Keratinocyte (primary cell): ENCODE measurements at places on chromosomes 6 and 20. TPM values are rescaled to one million over a fixed set of nuclear protein-coding genes. Genes with fewer than 3 reads are reported as not detected.

The MMP24 gene
- 0.01 TPM in 2 of 3 replicates, not detected in the other for polyA plus RNA-seq

The XKR7 gene
- not detected in 3 replicates for polyA plus RNA-seq

The TCP11 gene
- not detected in 3 replicates for polyA plus RNA-seq

The HACE1 gene
- polyA plus RNA-seq, result 4.3 to 7.4 TPM (median 6.1 TPM) in 3 replicates

The BPIFA1 gene
- not detected in 3 replicates for polyA plus RNA-seq

The TFAP2D gene
- not detected in 3 replicates for polyA plus RNA-seq

The C6orf58 gene
- 0.06 to 0.10 TPM in 2 of 3 replicates, not detected in the other for polyA plus RNA-seq

DNA sequence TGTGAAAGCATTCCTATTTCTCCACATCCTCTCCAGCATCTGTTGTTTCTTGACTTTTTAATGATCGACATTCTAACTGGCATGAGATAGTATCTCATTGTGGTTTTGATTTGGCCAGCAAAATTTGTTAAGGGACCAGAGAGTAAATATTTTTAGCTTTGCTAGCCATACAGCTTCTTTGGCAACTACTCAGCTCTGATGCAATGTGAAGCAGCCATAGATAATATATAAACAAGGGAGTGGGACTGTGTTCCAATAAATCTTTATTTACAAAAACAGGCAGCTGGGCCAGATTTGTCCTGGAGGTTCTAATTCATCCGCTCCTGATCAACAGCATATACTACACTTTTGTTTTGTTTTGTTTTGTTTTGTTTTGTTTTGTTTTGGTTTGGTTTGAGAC lies 202.9 kb downstream of the ZNF217 start:
- H3K27ac ChIP-seq, result no peak overlapping the region
- H3K36me3 ChIP-seq, result no peaks in the 10 kb centered on the region
- H3K27me3 ChIP-seq, result no peaks in the 10 kb centered on the region
- H3K4me3 ChIP-seq, result no peak overlapping the region

GRCh38 chr20:24617757-24618450 lies 148.5 kb downstream of the SYNDIG1 start:
- H3K27ac ChIP-seq, result no peak overlapping the region
- no peak for DNase-seq
- H3K4me3 ChIP-seq, result no peak overlapping the region
- no peaks in the 10 kb centered on the region for H3K4me1 ChIP-seq
- no peaks in the 10 kb centered on the region for H3K27me3 ChIP-seq

DNA sequence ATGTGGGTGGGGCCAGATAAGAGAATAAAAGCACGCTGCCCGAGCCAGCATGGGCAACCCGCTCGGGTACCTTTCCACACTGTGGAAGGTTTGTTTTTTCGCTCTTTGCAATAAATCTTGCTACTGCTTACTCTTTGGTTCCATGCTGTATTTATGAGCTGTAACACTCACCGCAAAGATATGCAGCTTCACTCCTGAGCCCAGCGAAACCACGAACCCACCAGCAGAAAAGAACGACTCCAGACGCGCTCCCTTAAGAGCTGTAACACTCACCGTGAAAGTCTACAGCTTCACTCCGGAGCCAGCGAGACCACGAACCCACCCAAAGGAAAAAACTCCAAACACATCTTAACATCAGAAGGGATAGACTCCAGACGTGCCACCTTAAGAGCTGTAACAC lies 76.7 kb downstream of the TFAP2A start:
- H3K27ac ChIP-seq, result no peak overlapping the region
- no peak overlapping the region for H3K4me3 ChIP-seq
- no peaks in the 10 kb centered on the region for H3K27me3 ChIP-seq
- DNase-seq, result no peak
- H3K4me1 ChIP-seq, result no peaks in the 10 kb centered on the region

- peaks cover 14% of the 10 kb centered on the region for H3K36me3 ChIP-seq
- no peak overlapping the region for H3K4me3 ChIP-seq
- no peak overlapping the region for H3K27ac ChIP-seq
- H3K4me1 ChIP-seq, result no peaks in the 10 kb centered on the region
- no peak for DNase-seq
These were observed 70.5 kb downstream of the CDS2 start for GRCh38 chr20:5197270-5197827.

DNA sequence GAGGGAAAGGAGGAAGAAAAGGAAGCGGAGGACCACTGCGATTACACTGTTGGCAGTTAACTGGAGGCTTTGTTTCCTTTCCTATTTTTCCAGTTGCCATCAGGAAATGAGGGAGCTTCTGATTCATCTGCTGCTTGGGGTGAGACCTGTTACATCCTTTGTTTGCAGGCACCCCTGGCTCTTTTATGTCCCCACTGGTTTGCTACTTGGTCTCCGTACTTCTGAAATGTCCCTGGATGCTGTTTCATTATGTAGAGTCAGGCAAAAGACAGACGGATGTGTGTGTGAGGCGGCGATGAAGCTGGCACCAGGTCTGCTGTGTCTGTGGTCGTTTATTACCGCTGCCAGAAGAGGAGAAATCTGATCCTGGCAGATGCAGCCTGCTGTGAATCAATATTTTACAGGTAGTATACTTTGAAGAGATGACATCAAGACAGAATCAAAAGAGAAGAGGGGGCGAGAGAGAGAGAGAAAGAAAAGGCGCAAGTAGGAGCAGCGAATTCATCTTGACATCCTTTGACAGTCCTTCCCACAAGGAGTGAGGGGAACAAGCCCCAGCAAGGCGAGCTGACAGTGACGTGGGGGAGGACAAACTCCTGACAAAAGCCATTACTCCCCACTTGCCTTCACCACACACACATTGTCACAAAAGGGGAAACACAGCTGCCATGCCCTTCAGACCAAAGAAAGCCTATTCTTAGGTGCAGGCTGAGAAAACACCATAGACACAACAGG lies 145.9 kb upstream of the FBXL4 start:
- no peak for DNase-seq
- H3K36me3 ChIP-seq, result no peaks in the 10 kb centered on the region
- H3K4me3 ChIP-seq, result no peak overlapping the region
- H3K27me3 ChIP-seq, result peaks cover 10% of the 10 kb centered on the region
- no peaks in the 10 kb centered on the region for H3K4me1 ChIP-seq

GRCh38 chr6:139597087-139597763 lies 222.8 kb upstream of the CITED2 start:
- no peak overlapping the region for H3K4me3 ChIP-seq
- H3K4me1 ChIP-seq, result peaks cover 14% of the 10 kb centered on the region
- DNase-seq, result no peak
- no peaks in the 10 kb centered on the region for H3K36me3 ChIP-seq
- H3K27me3 ChIP-seq, result no peaks in the 10 kb centered on the region

- H3K4me3 ChIP-seq, result no peak overlapping the region
- no peak overlapping the region for H3K27ac ChIP-seq
- H3K4me1 ChIP-seq, result no peaks in the 10 kb centered on the region
- H3K27me3 ChIP-seq, result peaks cover 32% of the 10 kb centered on the region
These were observed 8.9 kb upstream of the MLN start for GRCh38 chr6:33812669-33813068.

DNA sequence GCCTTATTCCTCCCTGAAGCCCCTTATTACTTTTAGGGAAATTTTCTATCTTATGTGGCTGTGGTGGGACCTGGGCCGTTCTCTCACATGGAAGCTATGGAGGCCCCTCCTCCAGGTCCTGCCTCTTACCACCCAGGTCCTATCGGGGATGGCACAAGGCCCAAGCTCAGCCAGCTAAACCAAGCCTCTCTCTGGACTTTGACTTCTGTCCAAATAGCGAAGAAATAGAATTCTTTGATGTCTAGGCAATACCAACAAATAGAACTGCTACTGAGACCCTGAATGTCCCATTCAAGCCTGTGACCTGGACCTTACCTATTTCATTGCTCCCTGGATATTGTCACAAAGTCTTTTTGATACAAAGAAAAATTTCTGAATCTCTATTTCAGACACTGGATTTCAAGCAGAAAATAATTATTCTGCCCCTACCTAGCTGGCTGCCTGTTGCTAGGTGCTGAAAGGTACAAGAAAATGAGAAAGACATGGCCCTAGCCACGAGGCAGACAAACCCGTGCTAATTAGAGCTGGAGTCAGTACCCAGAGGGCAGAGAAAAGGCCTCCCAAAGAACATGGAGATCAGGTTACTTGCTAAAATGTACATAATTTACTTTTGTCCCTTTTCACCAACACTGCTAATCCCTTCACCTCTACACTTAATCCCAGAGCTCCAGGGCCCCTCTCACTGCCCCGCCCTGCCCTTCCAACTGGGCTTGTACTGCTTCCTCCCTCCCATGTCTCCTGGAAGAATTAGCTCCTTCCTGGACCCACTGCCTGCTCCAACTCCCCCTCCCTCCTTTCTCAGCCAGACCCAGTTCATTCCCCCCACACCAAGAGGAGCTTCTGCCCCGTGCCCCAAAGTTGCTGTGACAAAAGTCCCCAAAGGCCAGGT lies 15.5 kb upstream of the NNAT start:
- H3K36me3 ChIP-seq, result peaks cover 19% of the 10 kb centered on the region
- no peak overlapping the region for H3K27ac ChIP-seq
- H3K4me1 ChIP-seq, result no peaks in the 10 kb centered on the region
- no peak overlapping the region for H3K4me3 ChIP-seq
- no peak for DNase-seq
- H3K27me3 ChIP-seq, result no peaks in the 10 kb centered on the region
